ENCODE measurements at places on chromosomes 7 and 10.

GRCh38 chr10:116720668-116721546 is 21.5 kb downstream of the HSPA12A start:
- no peak for DNase-seq

GRCh38 chr7:150742286-150742968 is 5.2 kb downstream of the GIMAP5 start:
- DNase-seq: no peak

DNA sequence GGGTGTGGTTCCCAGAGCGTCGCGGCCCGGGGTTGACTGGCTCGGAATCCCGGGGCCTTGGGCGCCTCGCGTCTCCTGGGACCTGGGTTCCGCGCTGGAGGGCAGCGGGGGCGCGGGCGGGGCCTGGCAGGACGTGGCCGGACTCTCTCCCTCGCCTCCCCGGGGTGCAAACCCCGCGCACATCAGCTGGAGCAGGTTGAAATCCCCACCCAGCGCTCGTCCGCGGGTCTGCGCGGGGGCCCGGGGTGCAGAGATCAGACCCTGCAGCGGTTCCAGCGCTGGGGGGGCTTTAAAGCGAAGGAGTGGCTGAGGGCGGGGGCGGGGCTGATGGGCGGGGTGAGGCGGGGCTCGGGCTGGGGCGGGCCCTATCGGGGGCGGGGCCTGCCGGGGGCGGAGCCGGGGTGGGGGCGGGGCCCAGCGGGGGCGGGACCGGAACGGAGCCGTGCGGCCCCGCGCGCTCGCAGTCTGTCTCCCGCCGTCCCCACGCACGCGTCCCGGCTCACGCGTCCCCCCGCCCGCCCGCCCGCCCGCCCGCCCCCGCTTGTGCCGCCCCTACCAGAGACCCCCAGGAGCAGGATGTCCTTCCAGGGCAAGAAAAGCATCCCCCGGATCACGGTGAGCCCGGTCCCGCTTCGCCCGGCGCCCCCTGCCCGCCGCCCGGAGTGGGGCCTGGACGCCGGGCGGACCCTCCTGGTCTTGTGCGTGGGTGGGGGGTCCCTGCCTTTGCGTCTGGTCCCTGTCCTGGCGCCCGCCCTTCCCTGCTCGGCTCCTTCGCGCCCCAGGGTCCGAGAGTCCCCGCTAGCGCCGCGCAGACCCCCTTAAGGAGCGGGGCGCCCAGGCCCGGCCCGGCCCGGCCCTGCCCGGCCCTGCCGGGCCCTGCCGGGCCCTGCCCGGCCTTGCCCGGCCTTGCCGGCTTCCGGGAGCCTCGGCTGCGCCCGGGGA is at the start of gene DPYSL4:
DPYSL4 (plus strand) TSS at position 461 of the 942 bp plus-strand sequence; CDS start at position 577, 116 bp downstream.
- DNase-seq: no peak

DNA sequence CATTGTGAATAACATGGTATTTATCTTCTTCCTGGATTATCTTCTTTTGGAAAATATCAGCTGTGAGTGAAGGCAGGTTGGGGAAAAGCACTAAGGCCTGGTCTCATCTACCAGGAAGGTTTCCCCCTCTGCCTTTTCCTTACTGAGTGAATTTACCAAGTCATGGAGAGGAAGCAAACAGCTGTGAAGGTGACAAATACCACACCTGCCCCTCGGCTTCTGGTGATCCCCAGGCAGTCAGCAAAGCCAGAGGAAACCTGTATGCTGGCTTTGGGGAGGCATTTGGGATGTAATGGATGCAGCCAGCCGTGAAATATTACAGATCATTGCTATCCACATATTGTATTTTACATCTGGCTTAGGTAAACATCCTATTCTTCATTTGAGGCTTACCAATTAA is 24.2 kb downstream of the POM121L12 start:
- DNase-seq: no peak

- DNase-seq: no peak
These were observed 247.9 kb downstream of the PTEN start for GRCh38 chr10:88111294-88111693.

DNA sequence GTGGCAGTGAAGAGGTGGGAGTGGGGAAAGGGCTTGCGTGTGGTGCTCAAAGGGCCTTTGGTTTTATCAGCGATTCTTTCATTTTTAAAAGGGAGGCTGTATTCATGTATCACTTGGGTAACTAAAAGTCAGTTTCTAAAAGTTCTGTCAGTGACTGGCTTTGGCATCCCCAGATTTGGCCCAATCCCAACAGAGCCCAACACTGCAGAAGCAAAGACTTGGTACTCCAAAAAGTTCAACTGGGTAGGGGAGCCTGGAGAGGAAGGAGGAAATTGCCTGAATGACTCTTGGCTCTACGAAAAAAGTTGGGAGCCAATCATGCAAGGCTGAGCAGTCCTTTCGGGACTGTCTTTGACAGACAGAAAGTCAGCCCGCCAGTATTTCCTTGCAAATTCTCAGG is 54.5 kb upstream of the COL13A1 start:
- no peak for DNase-seq

- no peak for DNase-seq
These were observed 4.9 kb upstream of the CAMK2B start for GRCh38 chr7:44330331-44330730.

DNA sequence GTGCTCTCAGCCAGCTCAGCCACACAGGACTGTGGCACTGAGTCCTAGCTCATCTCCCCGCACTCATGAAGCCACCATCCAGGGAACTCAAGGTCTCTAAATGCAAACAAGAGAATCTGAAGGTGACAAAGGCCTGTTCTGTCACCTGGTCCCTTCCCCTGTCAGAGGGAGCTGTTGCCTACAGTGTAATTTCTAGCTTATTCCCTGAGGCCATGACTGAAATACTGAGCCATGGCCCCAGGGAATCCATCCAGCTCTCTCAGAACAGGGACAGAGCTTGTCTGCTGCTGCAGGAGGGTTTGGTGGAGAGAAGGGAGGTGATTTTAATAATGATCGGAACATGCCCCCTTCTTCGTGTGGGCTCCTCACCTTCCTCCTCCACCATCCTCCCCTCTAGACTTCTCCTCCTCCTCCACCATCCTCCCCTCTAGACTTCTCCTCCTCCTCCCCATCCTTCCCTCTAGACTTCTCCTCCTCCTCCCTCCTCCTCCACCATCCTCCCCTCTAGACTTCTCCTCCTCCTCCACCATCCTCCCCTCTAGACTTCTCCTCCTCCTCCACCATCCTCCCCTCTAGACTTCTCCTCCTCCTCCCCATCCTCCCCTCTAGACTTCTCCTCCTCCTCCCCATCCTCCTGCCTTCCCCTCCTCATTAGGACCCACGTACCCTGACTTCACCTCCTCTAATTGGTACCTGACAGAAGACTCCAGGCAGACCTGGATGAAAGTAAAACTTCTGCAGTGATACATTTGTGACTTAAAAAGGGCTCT is 338.0 kb upstream of the MKI67 start:
- DNase-seq: no peak
